ENCODE measurements at places on chromosomes 3 and 15.

DNA sequence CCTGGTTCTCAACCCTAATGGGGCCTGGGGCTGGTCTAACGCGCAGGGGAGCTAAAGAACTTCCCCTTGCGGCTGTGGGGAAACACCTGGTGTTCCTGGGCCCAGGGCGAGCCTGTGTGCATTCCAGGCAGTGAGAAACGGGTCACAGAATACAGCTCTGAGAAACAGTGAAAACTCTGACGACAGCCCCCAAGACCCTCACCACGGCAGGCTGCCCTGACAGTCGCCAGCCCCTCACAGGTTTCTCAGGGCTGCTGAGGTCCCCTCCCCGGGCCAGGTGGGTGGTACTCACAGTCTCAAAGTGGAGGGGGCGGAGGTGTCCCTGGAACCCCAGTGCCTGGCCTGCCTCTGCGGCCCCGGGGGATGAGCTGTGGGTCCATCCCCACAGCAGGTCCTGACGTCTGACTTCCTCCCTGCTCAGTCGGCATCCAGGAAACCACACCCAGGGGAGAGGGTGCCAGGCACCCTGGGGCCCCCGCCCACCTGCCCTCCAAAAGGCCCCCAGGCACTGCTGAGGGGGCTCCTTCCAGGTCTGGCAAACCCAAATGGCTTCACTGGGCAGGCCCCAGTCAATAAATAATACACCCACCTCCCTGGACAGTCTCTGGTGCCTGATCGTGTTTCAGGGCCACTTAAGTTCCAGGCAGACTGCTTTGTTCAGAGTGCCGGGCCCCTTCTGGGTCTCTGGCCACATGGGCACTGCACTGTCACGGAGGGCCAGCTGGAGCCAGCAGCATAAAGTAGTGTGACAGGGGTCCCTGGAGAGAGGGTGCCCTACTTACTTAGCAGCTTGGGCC lies 57.7 kb downstream of the IQSEC1 start:
- no peak for DNase-seq

DNA sequence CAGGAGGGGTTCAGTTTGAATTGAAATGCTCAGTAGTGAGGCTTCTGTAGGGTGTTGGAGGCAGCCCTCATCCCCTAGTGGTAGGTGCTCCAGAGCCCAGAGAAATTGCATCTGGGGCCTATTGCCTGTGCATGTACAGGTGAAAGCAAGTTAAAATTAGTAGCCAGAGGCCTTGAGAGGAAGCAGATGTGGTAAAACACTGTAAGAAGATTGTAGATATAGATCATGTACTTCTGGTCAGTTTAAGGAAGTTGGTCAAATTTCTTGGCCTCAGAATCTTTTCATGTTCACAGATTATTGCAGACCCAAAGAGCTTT lies 34.6 kb downstream of the IGSF10 start:
- DNase-seq, result no peak

GRCh38 chr3:111585217-111585616 lies 9.9 kb downstream of the ZBED2 start:
- no peak for DNase-seq

- no peak for DNase-seq
Measured at GRCh38 chr3:191136347-191136746, 62.7 kb upstream of the OSTN start.

- DNase-seq, result no peak
Measured at GRCh38 chr15:48515500-48515899, 130.0 kb downstream of the FBN1 start.

DNA sequence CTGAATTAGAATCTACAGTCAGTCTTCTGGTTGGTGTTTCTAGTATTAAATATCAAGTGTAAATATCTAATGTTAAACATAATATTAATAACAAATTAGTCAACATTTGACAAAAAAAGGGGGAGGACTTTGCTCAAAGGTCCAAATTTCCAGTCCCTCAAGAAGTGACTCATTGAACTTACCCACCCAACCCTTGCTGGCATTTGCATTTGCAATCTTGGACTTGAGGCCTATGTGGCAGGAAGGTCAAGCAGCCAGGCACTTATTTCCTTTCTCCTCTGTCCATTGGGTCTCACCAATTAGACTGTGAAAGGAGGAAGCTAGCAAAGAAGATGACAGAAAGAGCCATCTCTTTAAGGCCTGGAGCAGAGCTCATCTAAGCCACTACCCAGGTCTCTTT lies 174.0 kb downstream of the THRB start:
- DNase-seq, result no peak
